ENCODE measurements at places on chromosomes 4 and X.

DNA sequence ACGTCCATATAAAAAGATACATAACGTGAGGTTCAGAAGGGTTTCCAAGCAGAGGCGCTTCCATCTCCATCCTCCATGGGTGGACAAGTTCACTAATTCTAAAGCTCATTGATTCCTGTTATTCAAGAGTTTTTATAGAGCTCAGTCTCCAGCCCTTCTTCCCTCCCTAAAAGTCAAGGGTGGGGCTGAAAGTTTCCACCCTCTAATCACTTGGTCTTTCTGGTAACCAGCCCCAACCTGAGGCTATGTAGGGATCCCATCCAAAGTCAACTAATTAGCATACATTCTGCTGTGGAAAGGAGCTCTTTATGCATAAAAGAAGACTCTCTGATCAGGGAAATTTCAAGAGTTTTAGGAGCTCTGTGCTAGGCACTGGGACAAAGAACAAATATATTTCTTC, 46.9 kb upstream of the VEGFC start:
- DNase-seq: no peak

DNA sequence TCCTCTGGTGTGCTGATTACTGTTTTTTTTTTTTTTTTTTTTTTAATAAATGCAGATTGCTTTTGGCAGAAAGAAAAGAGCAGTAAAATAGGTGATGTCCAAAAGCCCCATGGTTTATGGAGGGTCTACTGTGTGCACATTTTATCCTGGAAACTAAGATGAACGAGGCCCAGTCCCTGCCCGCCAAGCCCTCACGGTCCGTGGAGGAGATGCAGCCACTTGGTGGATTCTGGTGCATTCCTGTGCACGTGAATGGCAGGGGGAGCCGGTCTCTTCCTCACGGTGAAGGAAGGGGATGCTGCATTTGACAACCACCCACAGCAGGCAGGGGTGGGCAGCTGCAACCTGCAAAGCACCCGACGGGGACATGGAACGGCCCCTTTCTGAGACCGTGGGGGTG, 100.2 kb upstream of the AFAP1 start:
- DNase-seq: no peak

DNA sequence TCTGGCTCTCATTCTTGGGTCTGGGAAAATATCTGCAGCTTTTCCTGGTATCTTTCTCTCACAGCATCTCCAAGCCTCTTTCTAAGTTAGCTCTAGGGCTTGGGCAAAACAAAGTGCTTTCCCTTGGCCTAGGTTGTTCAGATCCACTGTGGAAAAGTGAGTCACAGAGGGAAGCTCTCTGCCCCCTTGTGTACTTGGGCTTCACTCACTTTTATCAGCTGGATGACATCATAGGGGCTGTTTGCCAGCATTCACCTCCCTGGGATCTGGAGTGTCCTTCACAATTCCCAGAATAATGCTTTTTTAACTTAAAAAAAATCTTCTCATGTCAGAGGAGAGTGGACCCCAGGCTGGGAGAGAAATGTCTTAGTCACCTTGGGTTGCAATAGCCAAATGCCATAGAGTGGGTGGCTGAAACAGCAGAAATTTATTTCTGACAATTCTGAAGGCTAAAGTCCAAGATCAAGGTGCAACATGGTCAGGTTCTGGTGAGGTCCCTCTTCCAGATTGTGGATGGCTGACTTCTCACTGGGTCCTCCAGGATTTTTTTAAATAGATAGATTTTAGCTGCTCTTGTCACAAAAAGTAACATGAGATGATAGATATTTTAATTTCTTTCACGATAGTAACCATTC, 247.8 kb downstream of the SH2D1A start:
- DNase-seq: no peak

DNA sequence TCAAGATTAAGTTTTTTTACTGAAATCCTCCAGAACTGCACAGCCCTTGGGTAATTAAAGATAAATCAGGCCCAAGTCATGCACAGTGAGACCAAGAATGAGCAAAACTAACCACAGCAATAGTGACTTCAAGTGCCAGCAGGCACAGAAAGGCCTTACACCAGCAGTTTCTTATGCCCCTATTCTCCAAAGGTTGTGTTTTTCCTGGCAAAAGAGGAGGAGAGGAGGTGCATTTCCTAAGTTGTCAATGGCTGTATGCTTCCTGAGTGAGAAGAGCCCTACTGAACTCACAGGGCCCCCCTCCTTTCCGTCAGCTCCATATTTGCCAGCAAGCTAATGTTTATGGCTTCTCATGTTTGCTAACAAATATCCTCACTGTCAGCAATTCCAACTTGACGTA, 418.7 kb upstream of the INTU start:
- no peak for DNase-seq

- no peak for DNase-seq
Observed at GRCh38 chrX:65677954-65678469, 10.6 kb downstream of the MSN start.

DNA sequence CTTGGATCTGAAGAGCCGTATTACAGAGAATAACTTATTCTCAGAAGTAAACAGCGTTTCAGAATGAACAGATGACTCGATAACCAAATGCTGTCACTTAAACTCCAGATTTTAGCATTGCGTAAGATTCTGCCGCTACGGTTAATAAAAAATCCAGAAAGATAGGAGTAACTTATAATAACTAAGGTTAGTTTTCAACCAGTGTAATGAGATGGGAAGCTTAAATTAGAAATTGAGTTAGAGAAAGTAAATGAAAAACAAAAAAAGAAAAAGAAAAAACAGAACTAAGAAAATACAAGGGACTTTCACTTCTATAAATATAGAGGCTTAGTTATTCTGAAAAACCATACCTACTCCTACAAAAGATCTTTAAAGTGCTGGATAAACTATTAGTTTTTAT, 13.1 kb upstream of the PARM1 start:
- DNase-seq: no peak

- DNase-seq: no peak
Observed at GRCh38 chr4:53697016-53697685, 105.9 kb upstream of the LNX1 start.

GRCh38 chr4:112418092-112418491, 97.9 kb downstream of the NEUROG2 start:
- DNase-seq: no peak

DNA sequence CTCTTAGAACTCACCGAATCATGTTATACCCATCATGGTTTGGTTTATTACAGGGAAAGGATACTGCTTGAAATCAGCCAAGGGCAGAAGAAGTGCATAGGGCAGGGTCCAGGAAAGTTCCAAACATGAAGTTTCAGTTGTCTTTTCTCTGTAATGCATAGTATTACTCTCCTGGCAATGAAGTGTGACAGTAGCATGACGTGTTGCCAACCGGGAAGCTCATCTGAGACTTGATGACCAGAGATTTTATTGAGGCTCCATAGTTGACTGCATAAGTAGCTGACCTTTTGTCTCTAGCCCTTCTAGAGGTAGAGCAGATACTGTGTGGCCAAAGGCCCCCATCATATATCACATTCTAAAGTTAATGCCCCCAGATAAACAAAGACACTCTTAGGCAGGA, 72.1 kb downstream of the BEND4 start:
- no peak for DNase-seq
